ENCODE measurements at places on chromosomes 11 and 22.

- DNase-seq, result no peak
Observed at GRCh38 chr11:1890856-1891830, 552 bp downstream of the PRR33 start.

- peak; percentile 64 for DNase-seq
Observed at GRCh38 chr22:23518376-23519187, 61.5 kb downstream of the IGLL1 start.

DNA sequence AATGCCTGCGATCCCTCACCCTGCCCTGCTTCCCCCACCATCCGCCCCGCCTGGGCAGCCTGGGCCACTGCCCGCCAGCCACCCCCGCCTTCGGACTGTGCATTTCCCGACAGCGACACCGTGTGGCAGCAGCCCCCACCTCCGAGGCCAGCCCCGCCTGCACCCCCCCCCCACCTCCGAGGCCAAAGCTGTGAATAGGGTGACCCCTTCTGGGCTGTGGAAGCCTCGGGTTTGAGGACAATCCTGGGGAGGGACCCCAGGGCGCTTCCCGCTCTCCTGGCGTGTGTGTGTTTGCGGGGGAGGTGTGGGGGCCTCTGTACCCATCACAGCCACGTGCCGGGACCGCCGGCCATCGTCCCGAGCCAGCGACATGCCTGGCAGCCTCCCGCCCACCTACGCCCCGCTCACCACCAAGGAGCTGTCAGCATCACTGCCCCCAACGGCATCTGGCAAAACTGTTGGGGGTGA is 33.8 kb upstream of the PPARA start:
- peak; percentile 98 for DNase-seq

DNA sequence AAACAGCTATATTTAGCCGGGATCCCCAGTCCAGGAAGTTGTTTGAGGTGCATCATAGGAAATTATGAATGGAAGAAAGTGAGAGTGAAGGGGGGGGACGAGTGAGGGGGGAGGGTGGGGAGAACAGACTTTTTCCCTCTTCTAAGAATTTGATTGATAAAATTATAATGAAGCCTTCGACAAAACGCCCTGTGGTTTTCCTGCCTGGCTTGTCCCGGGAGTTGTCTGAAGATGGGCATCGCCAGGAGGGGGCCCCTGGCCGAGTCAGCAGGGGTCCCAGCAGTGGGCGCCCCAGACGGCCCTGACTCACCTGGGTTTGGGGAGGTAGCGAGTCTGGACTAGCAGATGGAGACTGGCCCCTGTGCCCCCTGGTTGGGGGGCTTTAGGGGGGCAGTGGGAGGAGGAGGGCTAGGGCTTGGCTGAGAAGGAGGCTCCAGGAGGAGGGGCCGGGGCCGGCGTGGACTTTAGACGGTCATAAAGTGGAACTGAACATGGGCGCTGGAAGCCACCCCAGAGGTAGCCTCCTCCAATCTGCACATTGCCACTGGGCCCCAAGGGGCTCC is 336 bp upstream of the LIF start:
- no peak for DNase-seq

GRCh38 chr11:63985812-63986155 is 454 bp upstream of the OTUB1 start:
- DNase-seq, result no peak

DNA sequence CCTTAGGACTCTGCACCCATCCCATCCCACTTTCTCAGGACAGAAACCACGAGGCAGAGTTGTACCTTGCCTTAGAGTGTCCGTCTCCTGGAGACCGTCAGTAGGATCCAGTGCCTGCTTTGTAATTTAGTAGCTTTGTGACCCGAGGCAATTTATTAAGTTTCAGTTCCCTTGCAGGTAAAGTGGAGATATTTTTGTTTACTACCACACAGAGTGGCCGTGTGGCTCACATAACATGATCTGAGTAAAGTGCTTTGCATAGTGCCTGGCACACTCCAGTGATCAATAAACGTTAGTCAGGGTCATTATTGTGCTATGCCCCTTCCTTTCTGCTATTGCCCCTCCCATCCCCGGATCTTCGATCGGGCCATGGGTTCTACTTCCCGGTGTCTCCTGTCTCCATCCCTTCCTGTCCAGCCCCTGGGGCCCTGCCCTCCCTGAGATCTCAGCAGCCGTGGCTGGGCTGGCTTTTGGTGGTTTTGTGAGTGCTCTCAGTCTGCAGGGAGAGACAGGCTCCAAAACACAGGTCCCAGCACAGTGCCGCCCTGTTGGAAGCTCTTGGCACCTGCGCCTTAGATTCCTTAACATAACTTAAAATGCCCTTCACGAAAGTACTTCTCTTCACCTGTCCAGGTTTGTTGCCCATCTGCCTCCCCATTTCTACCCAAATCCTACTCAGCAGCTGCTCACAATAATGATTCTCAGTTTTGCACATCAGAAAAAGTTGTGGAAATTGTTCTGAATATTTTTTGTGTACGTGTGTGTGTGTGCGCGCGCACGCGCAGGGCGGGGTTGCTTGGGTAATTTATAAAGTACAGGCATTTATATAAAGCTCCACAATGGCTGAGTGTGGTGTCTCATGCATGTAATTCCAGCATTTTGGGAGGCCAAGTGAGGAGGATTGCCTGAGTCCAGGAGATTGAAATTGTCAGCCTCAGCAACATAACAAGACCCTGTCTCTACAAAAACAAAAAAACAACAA is 753.7 kb downstream of the NTM start:
- no peak for DNase-seq
